ENCODE measurements at places on chromosomes 3 and 15. TPM values are rescaled to one million over a fixed set of nuclear protein-coding genes. Genes with fewer than 3 reads are reported as not detected.

Gene PLA2G4D
- not detected for total RNA-seq

Gene C3orf49
- not detected for total RNA-seq

GRCh38 chr15:57586661-57587424 is 4.9 kb upstream of the MYZAP start:
- no peaks in the 10 kb centered on the region for H3K36me3 ChIP-seq
- H3K4me3 ChIP-seq, result no peak overlapping the region
- peaks cover 10% of the 10 kb centered on the region for H3K27me3 ChIP-seq
- DNase-seq, result no peak

- DNase-seq, result peak; percentile 31
- H3K27ac ChIP-seq, result peak overlapping the region; percentile 55
- peak overlapping the region; percentile 24 for H3K4me3 ChIP-seq
- H3K36me3 ChIP-seq, result no peaks in the 10 kb centered on the region
- H3K4me1 ChIP-seq, result peaks cover 4% of the 10 kb centered on the region
These were observed 33.9 kb downstream of the GRK7 start for GRCh38 chr3:141796889-141797781.

DNA sequence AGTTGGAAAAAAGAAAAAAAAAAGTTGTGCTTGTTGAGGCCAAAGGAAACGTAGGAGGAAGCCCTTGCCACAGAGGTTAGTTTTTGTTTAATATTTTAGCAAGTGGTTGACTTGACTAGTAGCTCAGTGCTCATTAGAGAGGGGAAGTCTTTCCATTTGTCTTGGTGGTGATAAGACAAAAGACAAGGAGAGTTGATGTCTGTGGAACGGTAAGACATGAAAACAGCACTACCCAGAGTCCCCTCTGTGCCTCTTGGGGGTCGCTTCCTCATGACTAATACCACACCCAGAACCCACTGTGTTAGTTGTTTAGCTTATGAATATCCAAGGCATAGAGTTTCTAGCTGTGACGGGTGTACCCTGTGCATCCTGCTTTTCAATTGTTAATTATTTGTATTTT is 211.4 kb downstream of the ITPR1 start:
- H3K4me1 ChIP-seq, result no peaks in the 10 kb centered on the region
- no peak overlapping the region for H3K4me3 ChIP-seq
- no peak for DNase-seq
- H3K36me3 ChIP-seq, result no peaks in the 10 kb centered on the region
- H3K27ac ChIP-seq, result no peak overlapping the region

All from fibroblast of lung (primary cell).